ENCODE measurements at places on chromosomes 5 and 9.
A peak's percentile ranks its signal among the peaks of the same experiment; 100 is the strongest.

- DNase-seq: no peak
These were observed 6.9 kb downstream of the KCTD16 start for GRCh38 chr5:144177548-144177947.

DNA sequence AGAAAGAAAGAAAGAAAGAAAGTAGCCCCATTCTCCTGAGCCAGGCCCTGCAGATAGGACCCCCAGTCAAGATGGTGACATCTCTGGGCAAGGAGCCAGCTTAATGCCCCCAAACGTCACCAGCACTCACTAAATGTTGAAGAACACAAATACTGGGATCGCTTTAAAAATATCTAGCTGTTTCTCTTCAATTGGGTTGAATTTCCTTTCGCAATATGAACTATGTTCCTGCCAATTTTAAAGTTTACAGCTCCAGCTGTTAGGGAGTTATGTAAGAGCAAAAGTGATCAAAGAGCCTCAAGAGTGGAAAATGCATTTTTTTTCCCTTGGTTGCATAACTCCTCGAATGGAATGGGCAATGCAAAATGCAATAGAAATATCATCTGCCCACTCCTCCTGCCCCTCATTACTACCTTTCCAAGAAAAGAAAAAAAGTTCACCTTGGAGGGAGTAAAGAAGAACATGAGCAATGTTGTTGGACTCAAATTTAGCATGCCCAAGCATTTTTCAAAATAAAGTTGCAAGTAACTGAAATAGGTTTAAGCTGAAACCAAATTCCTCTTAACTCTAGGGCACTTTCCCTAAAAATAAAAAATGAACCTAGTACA, 244.2 kb upstream of the PIK3R1 start:
- DNase-seq: peak; percentile 84

DNA sequence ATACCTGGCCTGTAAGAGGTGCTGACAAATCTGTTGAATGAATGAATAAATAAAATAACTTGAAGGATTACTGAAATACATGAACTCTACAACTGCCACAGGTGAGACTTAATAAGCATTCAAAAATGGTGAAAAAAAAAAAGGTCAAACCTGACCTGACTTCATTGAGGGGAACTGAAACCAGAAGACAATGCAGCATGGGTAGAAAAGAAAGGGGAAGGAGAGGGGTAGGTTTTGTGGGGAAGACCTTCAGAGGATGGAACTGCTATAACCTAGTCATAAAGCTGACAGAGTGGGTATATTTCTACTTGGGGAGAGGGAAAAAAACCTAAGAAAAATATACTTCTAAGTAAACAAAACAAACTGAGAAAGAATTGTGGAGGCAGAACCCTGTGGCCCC, 56.6 kb downstream of the RASEF start:
- no peak for DNase-seq

DNA sequence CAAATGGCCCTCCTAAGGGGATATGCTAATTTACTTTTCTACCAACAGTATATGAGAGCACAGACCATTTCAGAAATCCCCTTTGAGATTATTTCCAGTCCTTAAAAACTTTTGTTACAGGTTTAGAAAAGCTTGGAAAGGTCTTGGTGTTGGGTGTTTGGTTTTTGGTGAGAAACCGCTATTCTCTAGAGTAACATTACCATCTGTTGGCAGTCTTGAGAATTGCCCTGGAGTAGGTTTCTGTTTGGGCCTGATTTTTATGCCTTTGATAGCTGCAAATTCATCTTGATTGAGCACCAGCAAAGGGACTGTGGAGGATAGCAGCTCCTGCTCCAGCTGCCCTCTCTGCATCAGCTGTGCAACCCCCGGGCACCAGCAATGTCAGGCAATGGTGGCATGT, 8.0 kb downstream of the NUDT2 start:
- no peak for DNase-seq

GRCh38 chr9:20042128-20042711, 253.4 kb upstream of the SLC24A2 start:
- DNase-seq: no peak

DNA sequence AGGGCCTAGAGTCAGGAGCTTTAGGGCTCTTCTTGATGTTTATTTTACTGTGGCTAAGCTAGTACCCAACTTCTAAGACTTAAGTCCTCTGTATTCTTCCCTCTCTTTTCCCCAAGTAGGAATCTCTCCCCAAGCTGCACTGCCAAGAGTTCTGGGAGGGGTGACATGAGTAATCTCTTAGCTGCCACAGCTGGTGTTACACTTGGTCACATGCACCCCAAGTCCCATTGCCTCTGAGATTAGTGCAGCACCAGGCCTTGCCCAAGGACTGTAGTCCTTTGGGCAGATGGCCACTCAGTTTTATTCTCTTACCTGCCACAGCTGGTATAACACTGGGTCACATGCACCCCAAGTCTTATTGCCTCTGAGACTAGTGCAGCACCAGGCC, 114.7 kb upstream of the RIOK2 start:
- no peak for DNase-seq
